ENCODE measurements at places on chromosomes 12 and 14. TPM values are rescaled to one million over a fixed set of nuclear protein-coding genes. Genes with fewer than 3 reads are reported as not detected.

CYP46A1 gene
- not detected for total RNA-seq

CFL2 gene
- total RNA-seq = 7.7 TPM

ISM2 gene
- total RNA-seq = 1.6 TPM

TSHR gene
- total RNA-seq = not detected

DNA sequence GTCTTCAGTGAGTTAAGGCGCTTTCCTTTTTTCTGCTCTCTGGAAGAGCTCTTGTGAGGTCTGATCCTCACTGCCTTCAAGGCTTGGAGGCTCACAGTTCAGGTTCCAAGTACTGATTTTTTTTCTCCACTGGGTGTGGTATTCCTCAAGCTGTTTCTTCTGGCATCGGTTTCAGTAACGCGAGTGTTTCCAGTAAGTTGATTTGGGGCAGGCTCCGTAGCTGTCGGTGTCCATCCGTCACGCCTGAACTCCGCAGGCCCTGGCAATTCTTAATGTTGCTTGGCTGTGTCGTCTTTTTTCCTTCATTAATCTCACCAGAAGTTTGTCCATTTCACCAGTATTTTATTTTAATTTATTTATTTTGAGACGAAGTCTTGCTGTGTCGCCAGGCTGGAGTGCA, 30.6 kb downstream of the LRCOL1 start:
- DNase-seq = no peak

DNA sequence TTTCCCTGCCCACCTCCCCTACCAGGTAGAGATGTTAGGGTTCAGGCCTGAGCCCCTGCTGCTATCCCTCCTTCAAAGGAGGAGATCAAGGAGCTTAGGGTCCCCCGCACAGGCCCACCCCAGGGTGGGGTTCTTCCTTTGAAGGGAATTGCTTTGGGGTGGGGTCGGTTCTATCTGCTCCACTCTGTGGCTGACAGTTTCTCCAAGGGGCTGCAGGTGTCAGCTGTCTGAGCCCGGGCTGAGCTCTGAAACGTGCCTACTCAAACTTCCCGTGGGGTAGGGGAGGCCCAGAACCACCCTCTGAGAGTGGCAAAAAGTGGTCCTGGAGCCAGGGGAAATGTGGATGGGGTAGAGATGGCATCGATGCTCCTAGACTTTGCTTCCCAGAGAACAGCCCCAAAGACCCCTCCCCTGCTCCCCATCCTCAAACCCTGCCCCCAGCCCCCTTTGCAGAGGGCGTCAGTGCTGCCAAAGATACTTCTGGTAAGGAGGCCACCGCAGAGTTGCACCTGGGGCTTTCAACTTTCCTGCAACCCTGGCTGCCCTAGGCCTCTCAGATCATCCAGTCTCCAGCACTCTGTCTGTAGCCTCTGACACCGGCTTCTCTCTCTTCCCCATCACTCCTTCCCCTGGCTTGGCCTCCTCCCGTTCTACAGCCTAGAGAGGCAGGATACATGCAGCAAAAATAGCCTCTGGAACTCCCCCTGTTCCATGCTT, 6.3 kb upstream of the CD4 start:
- DNase-seq = no peak

DNA sequence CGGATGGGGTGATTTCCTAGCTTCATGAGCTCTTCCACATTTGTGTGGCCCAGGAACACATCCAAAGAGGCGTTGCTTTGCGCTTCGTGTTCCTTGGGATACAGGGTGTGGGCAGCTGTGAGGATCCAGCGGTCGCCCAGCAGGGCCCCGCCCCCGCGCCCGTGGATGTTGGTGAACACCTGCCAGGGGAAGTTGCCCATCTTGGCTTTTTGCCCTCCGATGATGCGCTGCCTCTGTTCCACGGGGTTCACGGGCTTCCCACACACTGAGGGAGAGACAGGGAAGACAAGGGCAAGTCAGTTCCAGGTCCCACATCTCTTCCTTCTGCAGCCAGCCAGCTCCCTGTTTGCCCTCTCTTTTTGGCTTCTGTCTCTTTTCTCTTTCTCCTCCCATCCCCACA, 11.2 kb downstream of the C1R start:
- DNase-seq = no peak

DNA sequence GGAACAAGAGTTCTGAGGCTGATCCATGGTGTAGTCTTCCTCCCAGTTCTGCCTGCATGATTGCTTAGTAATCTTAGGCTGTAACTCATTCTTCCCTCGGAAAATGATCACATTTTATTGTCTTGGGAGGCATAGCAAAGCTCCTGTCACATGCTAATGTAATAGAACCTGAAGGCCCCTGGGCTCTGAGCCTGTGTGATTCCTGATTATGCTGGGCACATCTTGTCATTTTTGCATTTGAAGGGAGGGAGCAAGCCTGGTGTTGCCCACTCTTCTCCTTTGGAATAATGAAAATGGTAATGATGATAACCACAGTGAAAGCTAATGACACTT, 215.4 kb downstream of the MSRB3 start:
- DNase-seq = no peak

DNA sequence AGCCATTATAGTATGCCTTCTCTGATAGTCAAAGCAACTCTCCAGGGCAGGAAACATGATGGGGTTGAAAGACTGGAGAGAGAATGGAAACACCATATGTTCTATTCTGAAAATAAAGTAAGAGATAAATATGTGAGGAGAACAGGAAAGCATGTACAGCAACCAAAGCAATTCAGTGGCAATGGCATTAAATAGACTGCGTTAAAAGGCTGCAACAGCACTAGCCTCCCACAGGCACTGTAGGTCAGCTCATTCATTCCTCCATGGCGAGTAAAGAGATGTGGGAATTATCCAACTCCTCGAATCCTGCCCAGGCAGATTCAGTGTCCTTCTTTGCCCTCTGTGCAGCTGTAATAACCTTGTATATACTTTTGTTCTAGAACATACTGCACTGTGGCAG, 43.8 kb downstream of the ANO6 start:
- DNase-seq = no peak

- no peak for DNase-seq
Observed at GRCh38 chr12:38154096-38155019, 162.2 kb upstream of the ALG10B start.

- no peak for DNase-seq
Observed at GRCh38 chr12:109934026-109934425, 34.0 kb downstream of the TCHP start.

- no peak for DNase-seq
Observed at GRCh38 chr14:71366861-71367260, 459.6 kb downstream of the PCNX1 start.

GRCh38 chr12:115801871-115802270, 475.6 kb downstream of the MED13L start:
- no peak for DNase-seq

GRCh38 chr14:88791629-88792472, 902 bp downstream of the EML5 start:
- no peak for DNase-seq

DNA sequence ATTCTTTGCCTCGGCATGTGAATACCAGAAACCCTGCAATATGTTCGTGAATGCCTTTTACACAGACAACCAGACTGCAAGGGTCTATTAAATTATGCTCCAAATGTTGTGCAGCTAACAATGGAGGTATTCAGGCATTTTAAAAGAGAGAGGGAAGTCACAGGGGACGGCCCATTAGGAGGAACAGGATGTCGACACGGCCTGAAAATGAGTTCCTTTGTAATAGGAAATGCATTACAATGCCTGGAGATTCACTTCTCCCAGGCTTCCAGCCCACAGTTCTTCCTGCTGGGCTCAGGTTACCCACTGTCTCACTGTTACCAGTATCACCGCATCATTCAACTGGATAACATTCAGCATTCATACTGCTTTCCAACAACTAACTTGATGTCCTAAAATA, 2.5 kb downstream of the DUSP6 start:
- DNase-seq = no peak

- no peak for DNase-seq
Observed at GRCh38 chr14:22537436-22538310, 51.4 kb downstream of the DAD1 start.

DNA sequence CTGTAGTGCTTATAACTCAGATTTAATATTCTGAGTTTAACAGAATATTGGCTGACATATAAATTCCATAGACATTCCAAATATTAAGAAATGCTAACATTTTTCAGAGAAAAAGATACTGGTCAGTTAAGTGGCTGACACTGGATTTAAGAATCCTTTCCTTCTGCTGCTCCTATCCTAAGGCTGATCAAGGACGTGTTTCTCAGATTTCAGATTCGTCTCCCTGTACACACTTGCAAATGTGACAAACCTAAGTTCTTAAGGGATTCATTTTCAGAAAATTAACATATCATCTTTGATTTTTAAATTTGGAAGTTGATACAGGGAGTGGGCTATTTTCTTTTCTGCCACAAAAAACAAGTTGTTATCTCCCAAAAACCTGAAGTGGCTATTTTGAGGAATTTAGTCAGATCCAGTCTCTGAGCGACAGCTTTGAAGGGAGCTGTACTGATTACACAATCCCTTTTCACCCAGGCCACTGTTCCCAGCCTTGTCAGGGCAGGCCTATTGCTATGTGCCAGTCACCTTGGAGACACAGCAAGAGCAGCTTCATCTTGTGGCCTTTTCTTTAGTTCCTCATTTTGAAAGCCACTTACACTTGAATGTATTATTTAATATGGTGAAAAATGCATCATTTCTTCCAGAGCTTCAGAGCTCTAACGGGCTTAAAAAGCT, 370.6 kb downstream of the KCNH5 start:
- no peak for DNase-seq
